ENCODE measurements at places on chromosomes 5 and 9.

GRCh38 chr5:96439477-96440184 is 6.6 kb upstream of the PCSK1 start:
- no peak for DNase-seq

- no peak for DNase-seq
Observed at GRCh38 chr5:125323613-125324012, 577.2 kb upstream of the ZNF608 start.

- no peak for DNase-seq
Observed at GRCh38 chr5:14590949-14591348, 9.4 kb downstream of the OTULINL start.

- no peak for DNase-seq
Observed at GRCh38 chr5:95939465-95939864, 22.2 kb downstream of the ELL2 start.

DNA sequence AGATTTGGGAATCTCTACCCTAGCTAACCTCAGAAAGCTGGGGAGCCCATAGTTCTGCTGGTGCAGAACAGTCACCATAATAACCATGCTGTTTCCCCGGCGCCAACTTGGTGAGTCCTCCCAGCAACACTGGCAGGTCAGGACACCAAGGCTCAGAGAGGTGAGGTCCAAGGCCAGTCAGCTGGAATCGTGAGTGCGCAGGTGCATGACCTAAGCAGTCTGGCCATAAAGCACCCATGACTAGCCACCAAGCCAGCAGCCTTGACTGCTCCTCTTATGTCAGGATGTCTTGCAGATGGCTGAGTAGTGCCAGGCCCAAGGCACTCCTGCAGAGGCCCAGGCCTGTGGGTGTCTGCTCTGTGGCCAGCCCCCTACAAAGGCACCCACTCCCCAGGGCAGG is 2.6 kb downstream of the RNF44 start:
- DNase-seq = no peak

- DNase-seq = peak; percentile 36
Observed at GRCh38 chr5:174724484-174725260, at the start of gene MSX2. Gene MSX2, plus strand, starts transcription at chr5:174724582. Its CDS starts 78 bp downstream, at chr5:174724660.

- no peak for DNase-seq
Observed at GRCh38 chr5:115579216-115579615, 23.1 kb downstream of the TICAM2 start.

DNA sequence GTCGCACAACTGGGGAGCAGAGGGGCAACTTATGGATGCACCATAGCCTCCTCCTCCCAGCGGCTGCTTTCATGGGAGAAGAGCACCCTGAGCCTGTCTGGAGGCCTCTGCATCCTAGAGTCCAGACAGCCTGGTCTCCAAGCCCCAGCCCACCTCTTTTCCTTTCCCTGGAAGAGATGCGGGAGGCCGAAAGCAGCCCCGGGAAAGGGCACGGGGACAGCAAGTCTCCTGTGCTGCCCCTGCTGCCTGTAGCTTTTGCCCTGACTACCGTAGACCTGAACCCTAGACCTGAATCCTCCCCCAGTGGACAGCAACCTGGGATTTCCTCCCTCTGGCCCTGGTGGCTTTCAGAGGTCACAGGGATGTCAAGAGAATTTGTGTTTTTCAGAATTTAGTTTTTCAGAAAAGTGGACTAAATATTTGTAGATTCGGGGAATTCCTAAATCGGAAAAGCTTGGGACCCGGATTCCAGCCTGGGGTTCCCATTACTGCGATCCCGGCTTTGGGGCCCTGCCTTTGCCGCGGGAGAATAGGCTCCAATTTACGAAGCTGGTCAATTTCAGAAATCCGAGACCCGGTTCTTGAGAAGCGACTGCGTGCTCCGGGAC is 4.3 kb upstream of the PITX1 start:
- DNase-seq = no peak

DNA sequence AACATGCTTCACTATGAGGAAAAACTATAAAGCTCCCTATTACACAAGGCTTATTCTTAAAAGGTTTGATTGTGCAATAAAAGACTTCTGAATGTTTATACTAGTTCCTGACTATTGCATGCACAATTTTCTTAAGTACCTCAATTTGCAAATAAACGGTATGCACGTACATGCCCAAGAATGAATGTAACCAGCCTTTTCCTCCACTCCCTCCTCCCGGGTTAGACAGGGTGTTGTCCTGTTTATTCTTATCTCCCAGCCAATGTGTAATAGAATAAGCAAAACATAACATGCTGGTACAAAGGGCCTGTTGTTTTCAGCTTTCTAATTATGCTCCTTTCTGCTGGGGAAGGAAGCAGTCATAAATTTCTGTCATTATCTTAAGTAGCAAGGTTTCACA is 79.1 kb downstream of the AOPEP start:
- DNase-seq = peak; percentile 100

DNA sequence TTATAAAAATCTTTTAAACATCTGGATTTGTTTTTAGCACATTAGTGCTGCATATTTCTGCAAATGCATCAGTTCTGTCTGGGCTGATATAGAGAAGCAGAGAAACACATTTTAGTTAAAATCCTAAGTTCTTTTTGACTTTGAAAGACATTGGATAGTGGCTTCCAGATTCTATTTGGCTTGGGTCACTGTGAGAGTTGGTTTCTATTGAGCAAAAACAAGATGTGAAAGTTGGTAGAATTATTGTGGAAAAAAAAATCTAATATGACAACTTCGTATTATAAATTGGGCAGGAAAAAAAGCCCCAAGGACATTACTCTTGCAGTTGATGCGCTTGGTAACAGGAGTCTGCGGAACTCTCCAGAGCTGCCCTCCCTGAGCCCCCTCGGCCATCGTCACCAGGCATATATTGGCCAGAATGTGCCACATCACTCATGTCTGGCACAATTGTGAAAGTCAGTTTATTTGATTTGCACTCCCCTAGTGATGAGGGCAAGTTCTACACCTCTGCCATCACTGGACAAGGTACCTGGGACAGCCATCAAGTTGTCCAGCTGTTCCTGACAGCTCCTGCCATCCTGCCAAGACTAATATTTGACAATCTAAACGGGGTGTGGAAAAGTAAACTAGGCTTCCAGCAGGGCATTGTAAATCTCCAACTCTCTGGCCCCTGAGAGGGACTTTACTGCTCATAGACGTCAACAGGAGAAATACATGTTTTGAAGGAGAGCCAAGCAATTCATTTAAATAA is 334.5 kb downstream of the TENT4A start:
- no peak for DNase-seq

- no peak for DNase-seq
Observed at GRCh38 chr5:178589180-178590140, 733 bp downstream of the COL23A1 start.

DNA sequence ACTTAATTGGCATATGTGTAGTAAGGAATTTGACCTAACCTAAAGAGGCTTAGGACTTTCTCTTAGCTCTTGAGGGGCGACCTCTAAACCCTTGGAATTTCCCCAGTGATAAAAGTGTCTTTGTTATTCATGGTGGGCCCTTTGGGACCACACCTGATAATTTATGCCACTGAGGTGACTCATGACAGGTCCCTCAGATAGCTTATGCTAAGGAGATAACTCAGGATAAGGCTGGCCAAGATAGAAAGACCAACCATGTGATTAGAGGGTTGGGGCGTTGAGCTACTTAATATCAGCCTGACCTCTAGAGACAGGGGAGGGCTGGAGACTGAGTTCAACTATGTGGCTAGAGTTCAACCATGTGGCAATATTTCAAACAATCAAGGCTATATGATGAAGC is 218.1 kb downstream of the AP3B1 start:
- no peak for DNase-seq

DNA sequence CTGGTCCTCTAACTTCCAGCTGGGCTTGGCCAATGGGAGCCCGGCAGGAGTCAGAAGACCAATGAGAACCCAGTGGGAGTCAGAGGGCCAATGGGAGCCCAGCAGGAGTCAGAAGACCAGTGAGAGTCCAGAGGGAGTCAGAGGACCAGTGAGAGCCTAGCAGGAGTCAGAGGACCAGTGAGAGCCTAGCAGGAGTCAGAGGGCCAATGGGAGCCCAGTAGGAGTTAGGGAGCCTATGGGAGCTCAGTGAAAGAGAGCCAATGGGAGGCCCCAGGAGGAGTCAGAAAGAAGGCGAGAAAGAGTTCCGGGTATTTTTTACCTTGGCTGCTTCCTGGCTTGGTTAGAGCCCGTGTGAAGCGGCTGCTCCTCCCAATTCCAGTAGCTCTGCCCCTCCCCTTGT is 191.0 kb downstream of the GABBR2 start:
- no peak for DNase-seq

DNA sequence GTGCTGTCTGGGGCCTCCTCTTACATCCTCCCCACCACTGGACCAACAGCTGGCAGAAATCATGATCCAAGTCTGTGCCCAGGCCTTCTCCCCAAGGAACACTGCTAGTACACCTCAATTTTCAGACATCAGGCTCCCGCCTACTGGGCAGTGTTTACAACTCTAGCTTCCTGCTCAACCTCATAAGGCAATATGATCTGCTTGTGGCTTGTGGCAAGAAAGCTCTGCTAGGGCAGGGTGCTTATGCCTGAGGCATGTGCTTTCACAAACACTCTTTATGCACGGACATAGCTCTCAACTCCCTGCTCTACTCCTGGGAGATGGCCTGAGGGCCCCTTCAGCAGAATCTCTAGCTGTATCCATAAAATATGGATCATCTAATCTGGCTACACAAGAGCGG is 32.5 kb downstream of the SH3TC2 start:
- peak; percentile 32 for DNase-seq

DNA sequence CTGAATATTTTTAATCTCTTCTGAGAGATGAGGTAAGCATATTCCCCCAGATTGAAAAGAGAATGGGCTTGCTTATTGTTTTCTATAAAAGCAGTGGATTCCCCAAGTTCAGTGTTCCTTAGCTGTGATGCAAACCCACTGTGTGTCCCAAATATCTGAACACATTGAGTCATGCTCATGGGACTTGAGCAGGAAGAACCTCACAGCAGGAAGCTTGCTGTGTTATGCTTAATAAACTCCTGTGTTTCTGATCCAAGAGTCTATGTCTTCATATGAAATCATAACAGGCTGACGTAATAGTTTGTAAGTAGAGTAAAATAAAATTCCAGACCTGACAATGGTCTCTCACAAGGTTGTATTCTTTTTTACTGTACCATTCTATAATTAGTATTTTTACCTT is 24.8 kb upstream of the LOX start:
- peak; percentile 80 for DNase-seq

GRCh38 chr9:93575796-93576257 is 557 bp upstream of the PHF2 start:
- DNase-seq = no peak

DNA sequence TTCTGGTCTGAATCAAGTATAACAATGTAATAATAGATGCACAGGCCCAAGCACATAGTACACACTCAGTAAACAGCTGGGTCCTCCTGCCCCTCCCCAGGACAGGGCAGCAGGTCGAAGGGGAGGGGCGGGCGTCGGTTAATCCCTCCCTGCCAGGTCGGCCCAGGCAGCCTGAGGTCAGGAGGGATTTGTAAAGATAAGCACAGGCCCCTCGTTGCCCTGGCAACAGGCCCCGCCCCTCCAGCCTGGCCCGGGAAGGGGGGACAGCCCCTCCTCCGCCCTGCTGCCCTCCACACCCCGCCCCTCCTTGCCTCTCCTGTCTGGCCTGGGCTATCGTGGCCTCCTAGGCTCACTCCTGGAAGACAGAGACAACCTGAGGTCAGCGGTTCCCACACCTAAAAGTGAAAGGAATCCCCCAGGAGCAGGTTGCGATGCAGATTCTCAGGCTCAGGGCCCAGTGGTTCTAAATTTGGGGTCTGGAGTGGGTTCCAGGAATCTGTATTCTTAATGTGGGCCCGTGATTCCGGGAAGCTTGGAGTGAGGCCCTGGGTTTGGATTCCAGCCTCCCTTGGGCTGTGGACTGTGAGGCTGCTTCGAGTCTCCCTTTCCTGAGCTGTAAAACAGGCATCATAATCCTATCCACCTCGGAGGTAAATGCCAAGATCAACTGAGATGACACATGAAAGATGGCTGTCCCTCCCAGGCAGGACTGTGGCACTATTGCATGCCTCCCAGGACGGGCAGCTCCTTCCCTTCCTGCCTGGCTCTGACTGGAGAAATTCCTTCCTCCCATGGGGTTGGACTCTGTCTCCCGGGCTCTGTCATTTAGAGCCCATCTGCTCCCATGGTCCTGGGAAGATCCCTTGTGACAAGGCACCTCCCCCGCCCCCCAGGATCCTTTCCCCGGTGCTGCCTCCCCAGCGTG is 4.4 kb downstream of the CRB2 start:
- DNase-seq = no peak

- DNase-seq = no peak
Observed at GRCh38 chr5:179268399-179268952, 76.8 kb downstream of the ADAMTS2 start.

DNA sequence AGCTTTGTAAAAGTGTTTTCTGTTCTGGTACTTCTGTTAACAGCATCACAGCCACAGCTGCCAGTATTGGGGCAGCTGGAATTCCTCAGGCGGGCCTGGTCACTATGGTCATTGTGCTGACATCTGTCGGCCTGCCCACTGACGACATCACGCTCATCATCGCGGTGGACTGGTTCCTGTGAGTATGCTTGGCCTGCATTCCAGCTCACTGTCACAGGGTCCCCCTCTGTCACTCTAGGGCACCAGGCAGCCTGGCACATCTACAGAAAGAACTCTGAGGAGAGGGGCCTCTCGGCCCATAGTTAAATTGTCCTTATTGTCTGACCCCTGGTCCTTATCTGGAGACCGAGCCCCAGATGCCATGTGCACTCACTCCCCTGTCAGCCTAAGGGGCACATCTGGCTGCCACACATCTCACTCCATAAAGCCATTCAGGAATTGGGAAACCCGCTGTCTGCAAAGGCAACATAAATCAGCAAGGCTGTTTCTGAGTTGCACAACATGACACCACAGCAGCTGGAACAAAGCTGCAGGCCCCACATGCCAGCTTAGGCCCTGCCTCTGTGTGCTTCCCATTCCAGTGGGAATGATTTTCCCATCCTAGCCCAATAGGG is 77.5 kb downstream of the SLC1A3 start:
- no peak for DNase-seq

- no peak for DNase-seq
Observed at GRCh38 chr5:78562714-78563330, 85.8 kb downstream of the LHFPL2 start.

DNA sequence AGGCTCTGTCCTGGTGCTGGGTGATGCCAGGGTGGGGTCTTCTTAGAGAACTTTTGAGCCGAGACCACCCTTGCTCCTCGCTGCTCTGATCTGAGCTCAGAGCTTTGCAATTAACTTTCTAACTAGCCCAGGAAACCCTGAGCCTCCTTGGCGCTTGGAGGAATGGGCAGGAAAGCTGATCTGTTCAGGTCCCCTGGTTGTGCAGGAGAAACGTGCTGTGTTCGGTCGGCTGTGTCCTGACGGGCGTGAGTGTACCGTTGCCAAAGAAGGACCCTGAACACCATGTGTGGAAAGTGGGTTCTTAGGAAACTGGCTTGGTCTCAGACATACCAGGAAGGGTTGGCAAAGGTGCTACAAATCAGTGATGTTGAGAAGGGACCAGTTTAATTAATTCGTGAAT is 1.8 kb downstream of the TCF7 start:
- no peak for DNase-seq

GRCh38 chr5:144042156-144042555 is 128.3 kb downstream of the YIPF5 start:
- no peak for DNase-seq

GRCh38 chr5:150211156-150212030 is 21.5 kb downstream of the SLC6A7 start:
- DNase-seq = peak; percentile 12

GRCh38 chr9:73441223-73441622 is 289.6 kb downstream of the ANXA1 start:
- no peak for DNase-seq
